ENCODE measurements at places on chromosomes 2 and 18.

DNA sequence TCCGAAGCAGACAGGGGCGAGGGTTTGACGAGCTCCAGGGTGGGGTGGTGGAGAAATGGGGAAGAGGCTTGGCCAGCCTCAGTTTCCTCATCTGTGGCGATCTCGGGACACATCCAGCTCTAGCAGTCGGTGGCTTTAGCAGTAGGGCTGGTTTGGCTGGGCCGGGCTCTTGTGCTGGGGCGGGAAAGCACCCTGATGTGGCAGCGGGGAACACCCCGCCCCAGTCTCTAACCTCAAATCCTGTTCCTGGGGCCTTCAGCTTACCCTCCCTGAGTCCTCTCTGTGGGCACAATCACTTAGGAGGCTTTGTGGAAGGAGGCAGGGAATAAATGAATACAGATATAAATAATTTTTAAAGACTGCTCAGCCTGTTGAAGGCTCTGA is 26.5 kb upstream of the MCFD2 start:
- DNase-seq, result no peak

DNA sequence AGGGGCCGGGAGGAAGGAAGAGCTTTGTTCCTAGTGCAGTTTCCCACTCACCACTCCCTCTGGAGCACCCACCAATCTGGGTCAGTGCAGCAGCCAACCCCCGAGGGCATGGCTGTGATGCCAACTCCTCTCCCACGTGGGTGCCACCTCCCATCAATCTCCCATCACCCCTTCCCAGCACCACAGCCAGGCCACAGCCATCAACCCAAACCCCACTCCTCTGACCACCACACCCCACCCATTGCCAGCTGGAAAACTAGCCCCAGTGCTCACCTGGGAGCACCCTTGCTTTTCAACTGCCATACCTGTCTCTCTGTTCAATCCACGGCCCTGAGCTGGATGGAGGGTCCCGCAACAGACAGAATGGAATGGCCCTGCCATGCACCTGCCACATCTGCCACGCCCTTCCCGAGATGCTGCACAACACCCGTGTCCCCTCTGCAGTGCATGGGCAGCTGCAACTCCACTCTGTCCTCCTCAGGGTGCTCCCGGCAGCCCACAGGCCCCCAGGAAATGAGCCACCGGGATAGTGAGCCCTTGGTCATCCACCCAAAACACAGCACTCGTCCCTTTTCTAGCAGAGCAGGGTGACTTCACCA is 112.4 kb upstream of the ID2 start:
- no peak for DNase-seq

GRCh38 chr2:18467749-18468360 is 92.6 kb downstream of the RDH14 start:
- DNase-seq, result no peak

- no peak for DNase-seq
These were observed 165.7 kb upstream of the PXDN start for GRCh38 chr2:1910021-1910420.

DNA sequence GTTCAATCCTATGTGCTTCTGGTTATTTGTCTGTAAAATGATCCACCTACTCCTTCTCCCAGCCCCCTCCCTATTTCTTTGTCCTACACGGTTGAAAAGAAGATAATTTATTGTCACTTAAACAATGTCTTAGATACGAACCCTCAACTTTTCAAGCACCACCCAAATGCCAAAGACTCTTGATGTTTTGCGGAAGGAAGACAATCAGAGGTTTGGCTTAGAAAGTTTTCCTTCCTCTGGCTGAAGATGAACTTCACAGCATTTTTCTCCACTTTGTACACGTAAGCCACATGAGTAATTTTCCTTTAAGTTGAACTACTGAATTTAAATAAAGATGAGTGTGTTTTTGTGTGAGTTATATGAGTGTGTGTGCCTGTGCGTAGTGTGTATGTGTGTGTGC is 25.5 kb upstream of the SLC8A1 start:
- DNase-seq, result no peak

DNA sequence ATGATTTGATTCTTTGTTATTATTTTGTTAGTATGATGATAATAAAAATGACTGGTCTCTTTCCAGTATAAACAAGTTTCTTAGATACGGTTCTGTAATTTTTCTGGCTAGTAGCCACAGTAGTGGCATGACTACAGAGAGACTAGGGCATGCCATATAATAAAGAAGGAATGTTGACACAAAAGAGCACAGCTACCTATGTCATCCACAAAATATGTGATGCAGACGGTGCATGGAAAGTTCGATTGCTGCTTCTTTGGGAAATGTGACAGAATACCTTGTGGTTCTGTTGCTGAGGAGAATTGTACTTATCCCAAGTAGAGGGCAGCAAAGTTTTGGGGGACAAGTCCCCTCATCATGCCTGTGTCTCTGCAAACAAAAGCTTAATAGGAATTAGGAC is 26.1 kb upstream of the SETBP1 start:
- DNase-seq, result no peak

GRCh38 chr2:48146552-48146951 is 240.3 kb upstream of the FBXO11 start:
- DNase-seq, result no peak

DNA sequence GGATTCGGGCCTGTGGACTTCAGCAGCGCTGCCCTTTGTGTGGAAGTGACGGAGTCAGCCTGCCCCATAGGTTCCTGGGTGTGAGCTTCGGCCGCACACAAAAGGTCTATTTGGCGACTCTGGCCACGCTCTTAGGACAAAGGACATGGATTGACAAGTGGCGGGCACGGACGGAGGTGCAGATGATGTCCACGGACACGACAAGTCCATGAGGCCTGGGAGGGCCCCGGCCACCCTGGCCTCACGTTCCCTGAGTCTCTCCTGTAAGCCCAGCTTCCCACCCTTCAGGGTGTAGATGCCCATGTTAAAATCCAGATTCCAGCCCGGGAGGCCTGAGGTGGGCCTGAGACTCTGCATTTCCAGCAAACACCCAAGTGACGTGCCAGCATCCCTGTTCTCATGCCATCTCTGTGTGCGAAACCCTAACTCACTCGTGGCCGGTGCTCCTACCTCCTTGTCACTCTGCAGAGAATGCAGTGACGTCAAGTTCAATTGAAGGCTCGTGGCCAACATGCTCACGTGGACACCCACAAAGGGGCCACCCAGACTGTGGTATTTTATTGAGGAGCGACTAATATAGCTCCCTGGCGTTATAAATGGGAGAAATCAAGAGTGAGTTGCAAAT is 111.7 kb downstream of the RTP5 start:
- no peak for DNase-seq

DNA sequence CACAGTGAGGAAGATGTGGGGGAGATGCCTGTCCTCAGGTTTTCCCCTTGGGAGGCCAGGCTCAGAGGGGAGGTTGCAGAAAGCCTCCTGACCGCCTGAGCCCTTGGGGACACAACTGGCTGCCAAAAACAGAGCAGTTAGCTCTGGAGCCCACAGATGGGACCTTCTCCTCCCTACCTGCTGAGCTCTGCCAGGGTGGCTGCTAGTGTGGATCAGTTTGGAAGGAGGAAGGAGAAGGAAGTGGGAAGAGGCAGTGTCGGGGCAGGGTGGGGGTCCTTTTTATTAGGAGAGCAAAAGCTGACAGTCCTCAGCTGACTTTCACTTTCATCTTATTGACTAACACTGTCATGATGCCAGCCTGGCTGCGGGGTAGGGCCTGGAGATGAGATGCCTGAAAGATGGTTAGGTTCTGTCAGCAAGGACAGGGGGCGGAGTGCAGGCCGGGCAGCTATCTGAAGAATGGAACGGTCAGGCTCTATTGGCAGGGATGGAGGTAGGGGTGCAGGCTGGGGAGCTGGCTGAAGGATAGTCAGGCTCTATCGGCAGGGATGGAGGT is 188.5 kb upstream of the HDAC4 start:
- no peak for DNase-seq

GRCh38 chr2:232890896-232891601 is 21.0 kb downstream of the SNORC start:
- DNase-seq, result no peak

- no peak for DNase-seq
These were observed 327.2 kb upstream of the PKDCC start for GRCh38 chr2:41720331-41721251.

DNA sequence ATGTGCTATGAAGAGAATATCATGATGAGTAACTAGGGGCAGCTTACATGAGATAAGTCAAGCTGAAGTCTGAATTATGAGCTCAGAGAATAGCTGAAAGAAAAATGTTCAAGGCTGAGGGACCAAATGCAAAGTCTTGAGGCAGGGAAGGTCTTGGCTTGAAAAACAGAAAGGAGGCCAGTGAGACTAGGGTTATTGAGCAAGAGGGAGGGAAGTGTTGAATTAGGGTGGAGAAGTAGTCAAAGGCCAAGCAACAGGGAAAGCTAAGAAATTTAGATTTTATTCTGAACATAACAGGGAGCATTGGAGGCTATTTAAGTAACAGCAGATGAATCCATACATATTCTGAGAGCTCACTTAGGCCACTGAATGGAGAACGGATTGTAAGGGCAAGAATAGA is 11.4 kb upstream of the ALMS1 start:
- DNase-seq, result no peak

DNA sequence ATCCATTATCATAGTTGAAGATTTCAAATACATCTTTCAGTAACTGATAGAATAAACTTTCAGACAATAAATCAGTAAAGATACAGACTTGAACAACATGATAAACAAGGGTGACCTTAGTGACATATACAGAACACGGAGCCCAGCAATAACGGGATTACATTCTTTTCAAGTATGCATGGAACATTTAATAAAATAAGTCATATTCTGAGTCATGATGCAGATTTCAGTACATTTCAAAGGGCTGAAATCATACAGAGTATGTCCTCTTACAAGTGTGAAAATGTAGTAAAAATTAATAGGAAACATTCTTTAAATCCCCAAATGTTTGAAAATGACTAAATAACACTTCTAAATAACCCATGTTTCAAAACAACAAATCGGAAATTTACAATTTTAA is 17.2 kb upstream of the KLHL29 start:
- DNase-seq, result no peak

DNA sequence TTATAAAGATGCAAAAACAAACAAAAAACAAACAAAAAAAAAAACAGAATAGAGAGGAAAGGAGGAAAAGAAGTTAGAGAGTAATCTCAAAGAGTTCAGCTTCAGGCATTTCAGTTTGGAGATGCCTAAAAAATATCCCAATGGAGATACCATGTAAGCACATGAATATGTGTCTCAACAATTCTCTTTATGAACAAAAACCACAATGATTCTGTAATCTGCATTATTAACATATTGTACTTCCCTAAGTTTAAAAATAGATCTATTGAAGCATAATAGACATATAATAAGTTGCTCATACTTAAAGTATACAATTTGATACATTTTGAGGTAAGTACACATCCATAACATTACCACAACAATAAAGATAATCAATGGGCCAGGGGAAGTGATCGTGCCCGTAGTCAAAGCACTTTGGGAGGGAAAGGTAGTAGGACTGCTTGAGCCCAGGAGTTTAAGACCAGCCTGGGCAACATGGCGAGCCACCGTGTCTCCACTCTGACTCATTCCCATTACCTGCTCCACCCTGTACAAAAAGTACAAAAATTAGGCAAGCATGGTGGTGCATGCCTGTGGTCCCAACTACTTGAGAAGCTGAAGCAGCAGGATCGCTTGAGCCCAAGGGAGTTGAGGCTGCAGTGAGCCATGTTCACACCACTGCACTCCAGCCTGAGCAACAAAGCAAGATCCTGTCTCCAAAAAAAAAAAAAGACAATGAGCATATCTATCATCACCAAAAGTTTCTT is 158.9 kb downstream of the ATAD2B start:
- DNase-seq, result no peak

GRCh38 chr2:236499691-236500578 is 69.7 kb upstream of the ACKR3 start:
- DNase-seq, result no peak

DNA sequence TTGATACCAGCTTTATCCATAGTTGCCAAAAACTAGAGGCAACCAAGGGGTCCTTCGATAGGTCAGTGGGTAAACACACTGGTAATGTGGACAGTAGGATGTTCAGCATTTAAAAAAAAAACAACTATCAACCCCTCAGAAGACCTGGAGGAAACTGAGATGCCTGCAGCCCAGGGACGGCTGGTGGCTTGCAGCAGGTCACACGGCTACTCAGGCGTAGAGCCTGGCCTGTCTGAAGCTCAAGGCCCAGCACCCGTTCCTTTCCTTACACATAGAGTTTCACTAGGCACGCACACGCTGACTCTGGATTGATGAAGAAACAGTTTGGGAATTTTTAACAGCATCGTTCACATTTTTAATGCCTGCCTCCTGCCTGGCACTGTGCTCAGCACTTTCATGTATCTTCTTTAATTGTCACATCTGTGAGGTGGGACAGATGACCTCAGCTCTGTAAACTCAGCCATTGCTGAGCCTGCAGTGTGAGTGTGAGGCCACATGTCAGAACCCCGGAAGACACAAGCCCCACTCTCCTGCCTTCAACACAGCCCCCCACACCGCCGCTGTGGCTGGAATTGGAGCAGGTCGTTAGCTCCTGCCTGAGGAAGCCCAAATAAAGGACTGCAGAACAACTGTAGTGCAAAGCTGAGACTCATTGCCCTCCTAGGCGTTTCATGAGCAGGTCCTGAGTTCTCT is 40.7 kb downstream of the TRAPPC12 start:
- no peak for DNase-seq

GRCh38 chr18:49207361-49207760 is 253.1 kb downstream of the DYM start:
- no peak for DNase-seq

- no peak for DNase-seq
These were observed 716 bp upstream of the SLC39A10 start for GRCh38 chr2:195656161-195656858.

DNA sequence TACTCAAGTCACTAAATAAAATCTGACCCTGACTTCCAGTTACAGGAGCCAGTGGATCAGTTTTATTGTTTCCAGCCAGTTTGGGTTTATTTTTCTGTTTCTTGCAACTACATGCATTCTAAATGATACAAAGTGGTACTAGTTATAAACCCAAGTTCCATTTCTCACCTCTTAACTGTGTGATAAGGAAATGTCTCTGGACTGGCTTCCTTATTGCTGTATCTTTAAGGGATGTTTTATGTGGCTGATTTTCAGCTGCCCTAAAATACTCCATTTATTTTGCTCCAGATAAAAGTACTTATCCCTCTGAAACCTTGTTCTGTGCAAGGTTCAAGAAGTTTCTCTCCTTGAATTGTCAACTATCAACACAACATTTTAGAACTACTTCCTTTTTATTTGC is 107.9 kb upstream of the DLX2 start:
- no peak for DNase-seq

DNA sequence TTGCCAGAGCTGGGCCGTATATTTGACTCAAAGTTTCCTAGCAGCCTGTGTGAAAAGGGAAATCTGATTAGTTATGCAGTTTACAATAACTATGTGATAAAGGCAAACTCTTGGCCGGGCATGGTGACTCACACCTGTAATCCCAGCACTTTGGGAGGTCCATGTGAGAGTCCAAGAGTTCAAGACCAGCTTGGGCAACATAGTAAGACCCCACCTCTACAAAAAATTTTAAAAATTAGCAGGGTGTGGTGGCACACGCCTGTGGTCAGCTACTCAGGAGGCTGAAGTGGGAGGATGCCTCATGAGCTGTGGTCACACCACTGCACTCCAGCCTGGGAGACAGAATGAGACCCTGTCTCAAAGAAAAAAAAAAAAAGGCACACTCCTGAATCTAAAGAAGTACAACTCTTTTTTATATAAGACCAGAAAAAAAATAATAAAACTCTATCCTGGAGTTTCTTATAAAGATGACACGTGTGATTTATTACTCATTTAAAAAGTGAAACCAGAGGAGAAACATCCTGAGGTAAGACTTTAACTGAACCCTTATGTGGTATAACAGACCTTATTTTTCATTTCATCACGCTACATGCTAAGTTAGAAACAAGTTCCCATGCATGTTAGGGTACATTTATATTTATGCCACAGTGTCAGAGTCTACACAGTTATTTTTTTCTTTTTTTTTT is 32.6 kb upstream of the KCMF1 start:
- DNase-seq, result no peak

- DNase-seq, result no peak
These were observed 22.1 kb downstream of the MROH2A start for GRCh38 chr2:233800208-233800607.
